ENCODE measurements at places on chromosomes 11 and 22.

- DNase-seq = no peak
Measured at GRCh38 chr11:94809251-94809650, 41.1 kb downstream of the AMOTL1 start.

GRCh38 chr22:36589856-36590255, 60.9 kb upstream of the EIF3D start:
- DNase-seq = no peak

DNA sequence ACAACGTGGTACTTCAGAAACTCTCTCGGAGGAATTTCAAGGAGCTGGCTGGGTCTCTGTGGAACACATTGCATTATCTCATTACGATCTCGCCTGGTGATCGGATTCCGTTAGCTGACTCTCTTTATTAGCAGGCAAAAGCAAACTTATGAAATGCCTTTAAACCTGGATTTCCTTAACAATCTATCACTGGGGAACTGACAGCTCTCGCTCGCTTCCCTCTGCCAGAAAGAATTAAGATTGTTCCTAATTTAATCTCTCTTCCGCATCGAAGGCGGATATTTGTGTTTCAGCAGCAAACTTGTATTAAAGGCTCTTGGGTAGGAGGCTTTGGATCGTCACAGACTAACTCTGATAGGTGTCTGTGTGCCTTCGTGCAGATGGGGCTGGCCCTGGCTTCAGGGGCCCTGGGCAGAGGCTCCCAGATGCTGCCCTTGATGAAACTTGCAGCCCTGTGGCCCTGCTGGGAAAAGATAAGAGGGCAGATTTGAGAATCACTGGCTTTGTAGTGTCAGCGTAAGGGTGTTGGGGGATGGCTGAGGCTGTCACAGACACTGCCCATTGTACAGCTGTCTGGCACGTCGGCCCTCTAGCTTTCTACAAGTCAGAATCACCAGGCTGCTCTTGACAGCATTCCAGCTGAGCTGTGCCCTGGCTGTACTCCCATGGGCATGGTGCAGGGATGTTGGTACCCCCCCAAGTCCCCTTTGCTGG, 162.2 kb upstream of the NECTIN1 start:
- DNase-seq = no peak

DNA sequence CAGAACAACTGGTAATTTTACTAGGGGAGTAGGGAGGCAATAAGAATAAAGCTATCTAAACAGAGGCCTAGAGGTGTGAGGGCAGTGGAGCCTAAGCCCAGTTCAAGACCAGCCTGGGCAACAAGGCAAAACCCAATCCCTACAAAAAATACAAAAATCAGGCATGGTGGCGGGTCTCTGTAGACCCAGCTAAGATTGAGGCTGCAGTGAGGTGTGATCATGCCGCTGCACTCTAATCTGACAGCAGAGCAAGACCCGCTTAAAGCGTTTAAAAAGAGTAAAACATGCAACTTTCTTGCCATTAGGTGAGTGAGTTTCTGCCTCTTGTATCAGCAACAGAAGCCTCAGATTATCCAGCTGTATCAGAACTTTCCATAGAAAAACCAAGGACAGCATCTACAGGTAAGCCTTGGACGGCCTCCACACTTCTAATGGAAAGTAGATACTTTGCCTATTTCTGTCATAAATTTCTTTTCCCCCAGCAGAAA, 12.1 kb downstream of the TAF1D start:
- DNase-seq = no peak

DNA sequence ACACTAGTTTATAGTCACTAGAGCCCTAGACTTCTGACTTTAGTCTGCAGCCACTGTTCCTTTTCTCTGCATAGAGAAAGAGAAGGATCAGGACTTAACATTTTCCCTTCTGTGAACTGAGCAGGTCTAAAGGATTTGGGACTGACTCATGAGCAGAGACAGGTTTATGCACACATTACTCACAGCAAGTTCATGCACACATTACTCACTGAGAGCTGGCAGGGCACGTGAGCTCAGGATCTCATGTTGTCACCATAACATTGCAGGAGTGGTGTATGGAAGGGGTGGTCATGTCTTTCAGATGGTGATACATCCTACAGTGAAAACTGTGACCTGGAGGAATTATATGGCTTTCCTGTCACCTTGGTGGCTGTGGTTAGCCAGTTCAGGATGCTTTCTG, 56.4 kb downstream of the CEP164 start:
- no peak for DNase-seq

DNA sequence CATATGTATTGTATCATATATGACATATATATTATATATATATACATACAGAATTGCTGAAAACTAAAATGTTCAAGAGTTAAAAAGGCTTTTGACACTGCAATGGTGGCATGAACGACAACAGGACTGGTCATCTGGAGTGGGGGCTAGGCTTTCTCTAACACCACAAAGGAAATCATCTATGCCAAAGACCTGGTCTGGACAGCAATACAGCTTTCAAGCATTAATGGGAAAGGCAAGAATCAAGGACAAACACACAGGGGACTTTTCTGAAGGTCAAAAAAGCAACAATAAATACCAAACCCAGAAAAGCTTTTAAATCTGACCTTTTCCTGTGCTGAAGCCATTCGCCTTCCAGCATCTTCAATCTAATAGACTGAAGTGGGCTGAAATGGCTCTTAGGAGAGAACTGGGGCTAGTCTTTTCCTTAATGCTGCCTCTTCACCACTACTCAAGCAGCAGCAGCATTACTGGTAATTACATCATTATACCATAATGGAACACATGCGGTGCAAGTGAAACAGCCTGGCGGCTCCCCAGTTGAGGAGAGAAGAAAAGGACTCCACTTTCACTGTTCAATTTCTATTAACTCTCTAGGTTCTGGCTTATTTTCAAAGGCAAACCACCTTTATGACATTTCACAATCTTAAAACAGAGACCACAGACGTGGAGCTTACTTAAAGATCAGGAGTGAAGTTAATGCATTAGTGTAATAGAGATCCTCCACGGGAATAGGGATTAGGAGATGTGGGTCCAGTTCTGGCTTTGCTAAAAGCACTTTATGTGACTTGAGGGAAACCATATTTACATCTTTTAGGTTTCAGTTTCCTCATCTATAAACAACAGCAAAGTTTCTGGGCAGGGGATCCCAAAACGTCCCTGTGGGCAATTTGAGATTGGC, 63.0 kb downstream of the GAB2 start:
- DNase-seq = no peak

- no peak for DNase-seq
Measured at GRCh38 chr11:71425860-71426259, 22.3 kb downstream of the DHCR7 start.

DNA sequence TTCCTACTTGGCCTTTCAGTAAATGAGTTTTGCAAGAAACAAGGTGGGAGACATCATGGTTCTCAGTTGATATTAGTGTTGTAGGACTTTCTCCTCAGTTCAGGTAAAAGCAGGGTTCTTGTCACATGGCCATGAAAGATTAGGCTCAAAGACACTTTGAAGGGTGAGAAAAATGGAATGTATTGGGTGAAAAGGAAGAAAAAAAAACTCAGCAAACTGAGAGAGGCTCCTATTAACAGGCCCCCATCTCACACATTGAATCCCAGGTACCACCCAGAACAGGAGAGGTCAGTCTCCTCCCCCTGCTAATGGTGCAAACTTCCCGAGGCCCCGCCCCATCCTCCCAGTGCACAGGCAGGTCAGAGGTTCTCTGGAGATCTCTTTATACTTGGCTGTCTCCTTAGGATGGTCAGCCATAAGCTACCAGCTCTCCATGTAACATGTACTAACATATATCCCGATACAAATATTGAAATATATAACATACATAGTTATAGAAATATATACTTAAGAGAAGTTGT, 62.2 kb downstream of the MICAL2 start:
- DNase-seq = no peak

DNA sequence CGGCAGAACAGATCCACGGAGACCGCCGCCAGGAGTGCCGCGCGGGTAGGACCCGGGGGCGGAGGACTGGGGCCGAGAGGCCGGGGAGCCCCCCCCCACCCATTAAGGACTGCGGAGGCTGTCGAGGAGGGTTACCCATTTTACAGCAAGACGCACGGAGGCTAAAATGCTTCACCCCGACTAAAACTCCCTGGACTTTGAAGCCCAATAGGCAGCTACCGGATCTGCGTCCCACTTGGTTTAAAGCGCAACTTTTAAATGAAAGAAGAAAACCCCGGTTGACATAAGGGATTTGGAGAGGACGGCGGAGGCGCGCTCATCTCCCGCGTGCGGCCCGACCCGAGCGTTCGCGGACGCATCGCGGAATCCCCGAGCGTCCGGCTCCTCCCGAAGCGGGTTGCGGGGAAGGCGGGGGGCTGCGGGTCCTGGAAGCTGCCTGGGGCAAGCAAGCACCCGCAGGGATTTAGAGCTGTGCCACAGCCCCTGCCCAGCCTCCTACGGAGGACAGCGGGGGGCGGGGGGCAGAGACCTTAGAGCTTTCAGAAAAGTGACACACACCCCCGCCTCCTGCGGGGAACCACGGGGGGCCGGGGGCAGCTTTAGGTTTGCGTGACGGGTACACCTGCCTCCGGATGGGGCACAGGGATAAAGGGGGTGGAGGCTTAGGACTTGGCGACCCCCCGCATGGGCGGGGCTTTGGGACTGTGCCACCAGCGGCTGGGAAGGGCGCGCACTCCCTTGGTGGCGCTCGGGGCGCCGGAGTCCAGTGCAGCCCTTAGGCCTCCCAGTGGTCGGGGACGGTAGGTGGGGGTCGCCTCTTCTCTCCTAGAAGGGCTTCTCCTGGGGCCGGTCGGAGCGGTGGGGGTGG, 760 bp upstream of the CELSR1 start:
- no peak for DNase-seq

GRCh38 chr22:25668437-25668836, 73.6 kb upstream of the MYO18B start:
- DNase-seq = no peak

- DNase-seq = no peak
Measured at GRCh38 chr22:49392841-49393510, 434.7 kb downstream of the BRD1 start.

DNA sequence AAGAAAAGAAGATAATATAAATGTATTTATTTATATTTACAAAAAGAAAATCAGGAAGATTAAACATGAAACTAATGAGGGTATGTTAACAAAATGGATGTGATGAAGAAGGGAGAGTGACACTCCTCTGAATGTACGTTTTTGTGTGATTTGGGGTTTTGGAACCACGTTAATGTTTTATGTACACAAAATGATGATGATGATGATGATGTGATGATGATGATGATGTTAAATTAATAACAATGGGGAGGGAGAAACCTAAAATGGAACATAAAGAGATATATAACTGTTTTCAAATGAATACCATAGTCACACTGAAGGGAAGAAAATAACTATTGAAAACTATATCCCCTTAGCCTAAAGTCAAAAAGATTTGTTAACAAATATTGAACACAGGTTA, 143.1 kb downstream of the RCN1 start:
- DNase-seq = no peak

DNA sequence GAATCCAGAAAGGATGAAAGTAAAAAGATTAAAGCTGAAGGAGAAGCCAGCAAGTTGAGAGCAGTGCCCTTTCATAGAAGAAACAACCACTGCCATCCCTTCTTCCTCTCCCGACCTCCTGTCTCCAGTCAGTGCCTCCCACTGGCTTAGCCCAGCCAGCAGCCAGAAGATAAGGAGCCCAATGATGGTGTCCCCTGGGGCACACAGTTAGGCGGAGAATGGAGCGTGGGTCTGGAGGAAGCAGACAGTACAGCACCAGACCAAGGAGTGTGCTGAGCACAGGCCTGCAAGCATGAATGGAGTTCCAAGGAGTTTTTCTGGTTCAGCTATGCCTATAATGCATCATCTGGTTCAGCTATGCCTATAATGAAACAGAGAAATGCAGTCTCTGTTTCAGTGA, 54.3 kb upstream of the TNRC6B start:
- DNase-seq = no peak

GRCh38 chr22:32905400-32905799, 103.9 kb downstream of the TIMP3 start:
- no peak for DNase-seq

DNA sequence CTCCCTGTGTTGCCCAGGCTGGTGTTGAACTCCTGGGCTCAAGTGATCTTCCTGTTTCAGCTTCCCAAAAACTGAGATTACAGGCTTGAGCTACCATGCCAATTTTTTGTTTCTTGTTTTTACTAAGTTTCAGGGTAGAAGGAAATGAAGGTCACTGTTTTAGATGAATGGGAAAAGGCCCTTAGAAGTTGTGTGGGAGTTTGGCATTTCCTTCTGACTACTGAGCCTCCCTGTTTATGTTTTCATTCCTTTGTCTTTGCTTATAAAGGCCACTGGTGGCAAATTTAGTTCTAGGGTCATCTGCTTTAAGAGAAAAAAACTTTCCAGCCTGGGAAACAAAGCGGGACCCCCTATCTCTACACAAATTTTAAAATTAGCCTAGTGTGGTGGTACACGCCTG, 22.1 kb downstream of the SRPRA start:
- no peak for DNase-seq

DNA sequence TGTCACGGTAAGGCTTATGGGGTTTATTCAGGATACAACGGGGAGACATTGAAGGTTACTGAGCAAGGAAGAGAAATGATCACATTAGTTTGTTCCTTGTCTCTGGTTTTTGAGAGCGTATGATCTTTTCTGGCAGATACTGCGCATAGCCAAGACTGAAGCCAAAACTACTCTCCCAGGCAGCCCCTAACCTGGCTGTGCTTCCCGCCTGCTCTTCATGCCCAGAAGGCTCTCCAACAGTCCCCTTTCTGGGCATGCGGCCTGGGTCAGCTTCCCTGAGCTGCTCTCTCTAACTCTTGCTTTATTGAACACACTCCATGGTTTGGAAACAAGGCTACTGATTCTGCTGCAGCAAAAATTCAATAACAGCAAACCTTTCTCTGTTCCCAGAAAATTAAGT, 306.6 kb downstream of the BUD13 start:
- no peak for DNase-seq

DNA sequence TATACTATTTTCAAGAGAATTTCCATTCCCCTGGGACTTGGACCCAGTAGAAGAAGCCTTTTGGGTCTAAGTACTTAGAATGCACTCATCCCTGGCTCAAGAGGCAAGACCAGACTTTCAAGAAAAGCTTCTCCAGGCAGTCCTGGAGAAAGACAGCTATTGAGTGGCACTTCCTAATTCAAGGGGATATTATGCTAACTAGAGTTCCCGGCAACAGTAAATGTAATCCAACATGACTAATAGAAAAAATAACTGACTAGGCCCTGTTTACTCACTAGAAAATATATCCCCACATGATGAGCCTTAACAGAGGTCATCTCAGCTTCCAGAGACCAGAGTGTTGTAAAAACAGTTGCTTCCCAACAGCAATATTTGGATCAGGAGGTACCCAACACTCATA, 47.2 kb upstream of the AKIP1 start:
- DNase-seq = no peak

- no peak for DNase-seq
Measured at GRCh38 chr11:71252269-71252769, at the start of gene SHANK2. Gene SHANK2 (minus strand): TSS chr11:71252577. CDS start chr11:71147326, 105,251 bp downstream.

DNA sequence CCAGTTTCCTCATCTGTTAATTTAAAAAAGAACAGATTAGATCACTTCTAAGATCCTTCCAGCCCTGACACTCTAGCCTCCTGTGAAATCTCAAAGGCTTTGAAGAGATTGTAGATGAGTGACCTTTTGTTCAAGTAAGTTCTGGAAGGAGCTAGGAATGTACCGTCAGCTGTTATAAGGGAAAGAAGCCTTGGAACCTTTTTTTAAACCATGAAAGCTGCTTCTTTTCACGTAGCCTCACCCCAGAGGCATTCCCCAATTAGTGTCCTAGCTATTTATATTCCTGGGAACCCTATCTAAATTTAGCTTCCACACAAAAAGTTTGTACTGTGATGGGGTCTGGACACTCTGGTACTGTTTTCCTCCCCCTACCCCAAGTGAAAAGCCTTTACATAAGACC, 35.8 kb upstream of the SLN start:
- no peak for DNase-seq
